ENCODE measurements at places on chromosomes 16 and 17. TPM values are rescaled to one million over a fixed set of nuclear protein-coding genes. Genes with fewer than 3 reads are reported as not detected.

KRTAP16-1 gene
- not detected for total RNA-seq

HEATR9 gene
- total RNA-seq: not detected

KRT36 gene
- total RNA-seq: not detected

FKBP10 gene
- total RNA-seq: 18.2 TPM

KRTAP2-3 gene
- not detected for total RNA-seq

DNAAF8 gene
- total RNA-seq: 2.1 TPM
